Activated CD4-positive, CD25-positive, alpha-beta regulatory T cell (primary cell): ENCODE measurements at places on chromosomes 16 and 17.

DNA sequence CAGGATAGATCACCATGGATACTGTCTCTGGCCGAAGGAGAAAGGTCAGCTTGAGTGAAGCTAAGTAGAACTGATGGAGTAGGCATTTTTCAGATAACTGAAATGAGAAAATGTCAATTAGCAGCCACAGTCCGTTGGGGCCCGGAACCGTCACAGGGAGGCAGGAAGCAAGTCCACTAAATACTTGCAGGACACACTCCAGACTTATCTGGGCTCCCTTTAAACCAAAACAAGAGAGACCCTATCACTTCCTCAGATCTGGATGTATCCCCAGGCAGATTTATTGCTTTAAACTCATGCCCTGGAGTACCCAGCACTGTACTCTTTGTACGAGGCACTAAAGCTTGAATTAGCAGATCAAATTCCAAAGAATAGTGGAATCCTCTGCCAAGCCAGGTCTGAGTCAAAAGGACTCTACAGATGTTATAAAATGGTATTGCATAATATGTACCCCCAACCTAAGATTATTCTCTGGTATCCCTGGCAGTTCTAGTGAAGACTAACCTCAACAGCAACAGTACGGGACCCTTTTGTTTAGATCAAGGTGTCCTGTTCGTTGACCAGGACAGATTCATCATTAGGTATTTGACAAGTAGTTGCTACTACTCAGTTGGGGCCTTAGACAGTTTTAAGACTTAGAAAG is 8.1 kb downstream of the ZP2 start:
- no peak for DNase-seq

- no peak for DNase-seq
Measured at GRCh38 chr16:64362193-64362592, 759.7 kb downstream of the CDH11 start.

DNA sequence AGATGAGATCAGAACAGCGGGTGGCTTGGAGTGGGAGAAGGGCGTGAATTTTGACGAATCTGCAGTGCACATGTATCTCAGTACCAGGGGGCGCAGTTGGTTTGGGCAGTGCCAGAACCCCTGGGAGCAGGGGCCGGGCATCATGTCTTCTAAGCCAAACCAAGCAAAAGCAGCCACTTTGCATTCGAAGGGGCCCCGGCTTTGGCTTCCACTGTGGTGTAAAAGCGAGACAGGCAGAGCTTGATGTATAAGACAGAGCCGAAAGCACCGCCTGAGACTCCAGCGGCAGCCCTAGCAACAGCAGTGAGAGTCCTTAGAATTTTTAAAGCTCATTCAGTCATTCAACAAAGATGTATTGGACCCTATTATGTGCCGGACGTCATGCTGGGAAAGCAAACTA is 3.8 kb upstream of the XYLT1 start:
- DNase-seq = no peak

DNA sequence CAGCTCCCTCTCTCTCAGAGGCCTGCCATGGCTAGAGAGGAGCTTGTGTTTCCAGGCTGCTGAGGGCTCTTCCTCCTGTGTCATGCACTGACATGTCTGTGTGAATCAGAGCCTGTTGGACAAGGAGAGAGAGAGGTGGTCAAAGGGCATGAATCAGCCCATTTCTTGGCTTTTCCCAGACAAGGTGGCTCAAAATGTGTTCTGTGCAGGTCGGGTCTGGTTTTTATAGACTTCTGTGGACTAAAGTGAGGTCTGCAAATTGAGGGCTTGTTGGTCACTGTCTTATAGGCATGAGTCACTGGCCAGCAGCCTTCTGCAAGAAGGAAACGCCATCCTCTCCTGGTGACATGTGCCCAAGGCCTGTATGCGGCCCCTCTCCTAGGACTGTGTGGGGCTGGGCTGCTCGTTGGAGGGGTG is 97.9 kb downstream of the FOXL1 start:
- DNase-seq = no peak

GRCh38 chr16:88289968-88290401 is 92.8 kb upstream of the ZNF469 start:
- DNase-seq = no peak

- DNase-seq = no peak
Measured at GRCh38 chr17:4100883-4101756, 41.7 kb downstream of the ZZEF1 start.

- no peak for DNase-seq
Measured at GRCh38 chr16:18024611-18025010, 311.9 kb downstream of the NPIPA8 start.

- DNase-seq = no peak
Measured at GRCh38 chr16:64900517-64900916, 221.3 kb downstream of the CDH11 start.

- no peak for DNase-seq
Measured at GRCh38 chr17:66330646-66331037, 28.2 kb downstream of the PRKCA start.

- DNase-seq = no peak
Measured at GRCh38 chr17:67456103-67456502, 79.0 kb downstream of the PITPNC1 start.

DNA sequence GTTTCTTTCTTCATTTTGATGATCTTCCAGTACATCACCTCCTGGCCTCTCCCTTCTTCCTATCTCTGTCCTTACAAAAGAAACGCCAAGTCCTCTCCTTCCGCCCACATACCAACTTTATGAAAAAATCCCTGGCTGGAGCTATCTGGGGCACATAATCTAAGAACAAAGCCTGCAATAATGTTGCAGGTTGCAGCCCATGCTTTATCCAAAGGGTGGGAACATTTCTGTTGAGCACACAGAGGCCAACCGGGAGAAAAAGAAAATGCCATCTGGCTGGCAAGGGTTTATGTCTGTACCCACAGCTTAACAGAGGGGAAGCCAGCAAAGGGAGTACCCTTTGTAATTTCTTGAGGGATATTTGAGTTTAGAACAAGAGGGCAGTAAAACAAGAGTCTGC is 409.6 kb downstream of the SOX9 start:
- DNase-seq = no peak
